Activated CD4-positive, CD25-positive, alpha-beta regulatory T cell treated with anti-CD3 and anti-CD28 coated beads, Interleukin-2, amount 50 U/mL, for 72 hours (primary cell): ENCODE measurements at places on chromosomes 11 and 22.

DNA sequence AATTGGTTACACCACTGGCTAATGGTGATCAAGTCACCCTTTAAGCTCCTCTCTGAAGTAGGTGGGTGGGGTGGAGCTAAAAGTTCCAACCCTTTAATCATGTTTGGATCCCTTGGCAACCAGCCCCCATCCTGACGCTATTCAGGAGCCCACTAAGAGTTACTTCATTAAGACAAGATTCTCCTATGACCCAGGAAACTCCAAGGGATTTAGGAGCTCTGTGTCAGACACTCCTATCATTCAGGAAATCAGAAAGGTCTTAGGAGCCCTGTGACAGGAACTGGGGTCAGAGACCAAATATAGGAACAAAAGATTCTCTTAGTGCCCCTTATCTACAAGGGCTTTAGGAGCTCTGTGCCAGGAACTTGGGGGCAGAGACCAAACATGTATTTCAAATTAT is 141.3 kb downstream of the ATG16L2 start:
- no peak for DNase-seq

DNA sequence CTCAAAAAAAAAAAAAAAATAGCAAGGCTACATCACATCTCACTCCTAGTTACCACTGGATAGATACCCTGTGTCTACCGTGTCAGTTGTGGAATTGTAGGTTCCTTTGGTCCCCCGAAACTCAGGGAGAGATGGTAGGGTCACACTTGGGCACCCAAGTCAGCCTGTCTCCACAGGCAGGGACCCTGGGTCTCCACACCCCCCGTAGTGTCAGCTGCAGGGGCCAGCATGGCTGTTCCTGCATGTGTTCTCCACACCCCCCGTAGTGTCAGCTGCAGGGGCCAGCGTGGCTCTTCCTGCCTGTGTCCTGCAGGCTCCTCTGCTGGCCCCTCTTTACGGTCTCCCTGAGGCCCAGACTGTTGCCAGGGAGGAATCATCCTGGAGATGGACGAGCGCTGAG is 282.1 kb downstream of the BRD1 start:
- DNase-seq = no peak

- no peak for DNase-seq
These were observed 106.3 kb downstream of the KCNQ1 start for GRCh38 chr11:2551131-2551530.

- DNase-seq = peak; percentile 80
These were observed 17.5 kb downstream of the MACROD1 start for GRCh38 chr11:64148226-64148916.

- no peak for DNase-seq
These were observed 70.7 kb upstream of the CCDC179 start for GRCh38 chr11:22930816-22931594.

DNA sequence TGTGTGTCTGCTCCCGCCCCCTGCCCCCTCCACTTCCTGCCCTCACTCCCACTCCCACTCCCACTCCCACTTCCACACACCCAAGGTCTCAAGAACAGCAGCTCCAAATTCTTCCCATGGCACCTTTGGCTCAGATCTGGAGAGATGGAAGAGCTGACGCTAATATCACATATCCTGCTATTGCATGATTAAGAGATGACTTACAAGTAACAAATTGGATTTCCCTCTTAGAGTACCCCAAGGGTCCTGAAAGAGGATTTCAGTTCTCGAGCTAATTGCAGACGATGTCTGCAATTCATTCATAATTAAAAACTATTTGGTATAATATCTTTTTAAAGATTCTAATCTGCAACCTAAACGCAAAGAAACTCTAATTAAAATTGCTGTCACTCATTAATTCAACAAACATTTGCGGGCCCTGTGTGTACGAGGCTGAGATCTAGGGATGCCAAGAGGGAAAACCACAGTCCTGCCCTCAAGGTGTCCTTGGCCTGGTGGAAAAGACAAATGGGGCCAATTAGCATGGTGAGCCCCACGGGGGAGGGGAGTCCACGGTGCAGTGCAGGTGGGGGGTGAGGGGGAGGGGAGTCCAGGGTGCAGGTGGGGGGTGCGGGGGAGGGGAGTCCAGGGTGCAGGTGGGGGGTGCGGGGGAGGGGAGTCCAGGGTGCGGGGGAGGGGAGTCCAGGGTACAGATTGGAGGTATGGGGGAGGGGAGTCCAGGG is 50.3 kb downstream of the CELSR1 start:
- no peak for DNase-seq

DNA sequence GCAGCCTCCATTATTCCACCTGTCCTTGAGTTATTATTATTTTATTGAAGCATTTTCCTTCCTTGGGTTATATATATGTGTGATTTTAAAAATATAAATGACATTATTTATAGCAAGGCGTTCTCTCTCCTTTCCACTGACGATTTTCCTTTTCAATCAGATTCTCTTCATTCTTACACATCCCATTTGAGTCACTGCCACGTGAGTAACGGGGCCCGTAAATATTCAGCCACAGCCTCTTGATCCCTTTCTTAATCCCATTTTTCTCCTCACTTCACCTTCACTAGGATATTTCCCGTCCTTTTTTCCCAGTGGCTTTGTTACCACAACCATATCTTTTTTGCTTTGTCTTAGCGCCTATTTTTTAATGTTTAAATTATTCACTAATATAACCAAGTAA is 396.2 kb downstream of the NTM start:
- DNase-seq = no peak

DNA sequence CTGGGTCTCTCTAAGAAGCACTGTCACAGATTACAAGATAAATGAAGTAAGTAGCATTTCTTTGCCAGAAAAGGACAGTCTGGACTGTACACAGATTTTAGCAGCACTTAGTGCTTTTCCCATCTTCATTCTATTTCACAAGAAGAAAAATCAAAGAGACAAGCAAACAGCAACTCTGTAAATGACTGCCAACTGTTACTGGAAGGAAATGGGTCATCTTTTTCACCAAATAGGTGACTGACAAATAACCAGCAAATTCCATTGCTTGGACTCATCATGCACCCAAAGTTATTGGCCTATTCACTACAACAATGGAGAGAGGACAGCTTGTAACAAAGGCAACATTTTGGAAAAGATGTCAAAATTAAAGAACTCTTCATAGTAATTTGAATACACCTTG is 28.9 kb upstream of the CARD18 start:
- no peak for DNase-seq

DNA sequence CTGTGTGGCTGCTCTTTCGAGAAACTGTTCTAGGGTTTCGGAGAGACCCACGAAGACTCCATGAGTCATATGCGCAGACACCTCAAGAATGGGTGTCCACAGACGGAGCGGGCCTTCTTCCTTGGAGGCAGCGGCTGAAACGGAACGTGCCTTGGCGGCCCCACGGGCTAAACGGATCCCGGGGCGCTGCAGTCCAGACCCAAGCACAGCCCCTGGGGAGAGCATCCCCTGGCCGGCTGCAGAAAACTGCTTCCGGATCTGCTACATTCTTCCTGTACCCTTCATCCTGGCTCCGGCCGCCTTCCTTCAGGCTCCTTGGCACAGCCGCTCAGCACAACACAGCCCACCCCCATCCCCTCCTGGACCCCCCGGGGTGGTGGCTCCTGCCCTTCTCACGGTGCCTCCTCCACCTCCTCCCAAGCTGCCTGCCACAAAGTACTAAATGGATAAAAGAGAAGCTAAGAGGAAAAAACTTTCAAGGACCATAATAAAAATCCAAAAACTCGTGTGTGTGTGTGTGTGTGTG is 25.4 kb downstream of the CPT1A start:
- DNase-seq = no peak

GRCh38 chr11:129959687-129960086 is 42.9 kb downstream of the PRDM10 start:
- DNase-seq = no peak

GRCh38 chr11:76361374-76361773 is 19.6 kb downstream of the THAP12 start:
- no peak for DNase-seq

DNA sequence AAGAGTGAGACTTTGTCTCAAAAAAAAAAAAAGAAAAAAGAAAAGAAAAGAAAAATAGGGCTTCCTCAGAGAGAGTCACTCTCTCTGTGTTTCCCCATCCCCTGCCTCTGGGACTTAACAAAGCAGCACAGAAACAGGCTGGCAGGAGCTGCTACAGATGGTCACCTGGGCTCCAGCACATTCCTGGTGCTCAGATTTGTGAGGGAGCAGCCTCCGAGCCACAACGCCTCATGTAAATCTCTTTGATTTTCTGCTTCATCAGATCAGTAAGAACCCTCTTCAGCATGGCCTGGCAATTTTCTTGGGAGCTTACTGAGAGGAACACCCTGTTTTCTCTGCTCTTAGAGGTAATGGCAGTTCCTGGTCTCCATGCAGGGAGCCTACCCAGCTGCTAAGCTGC is 15.2 kb upstream of the LDHA start:
- no peak for DNase-seq

DNA sequence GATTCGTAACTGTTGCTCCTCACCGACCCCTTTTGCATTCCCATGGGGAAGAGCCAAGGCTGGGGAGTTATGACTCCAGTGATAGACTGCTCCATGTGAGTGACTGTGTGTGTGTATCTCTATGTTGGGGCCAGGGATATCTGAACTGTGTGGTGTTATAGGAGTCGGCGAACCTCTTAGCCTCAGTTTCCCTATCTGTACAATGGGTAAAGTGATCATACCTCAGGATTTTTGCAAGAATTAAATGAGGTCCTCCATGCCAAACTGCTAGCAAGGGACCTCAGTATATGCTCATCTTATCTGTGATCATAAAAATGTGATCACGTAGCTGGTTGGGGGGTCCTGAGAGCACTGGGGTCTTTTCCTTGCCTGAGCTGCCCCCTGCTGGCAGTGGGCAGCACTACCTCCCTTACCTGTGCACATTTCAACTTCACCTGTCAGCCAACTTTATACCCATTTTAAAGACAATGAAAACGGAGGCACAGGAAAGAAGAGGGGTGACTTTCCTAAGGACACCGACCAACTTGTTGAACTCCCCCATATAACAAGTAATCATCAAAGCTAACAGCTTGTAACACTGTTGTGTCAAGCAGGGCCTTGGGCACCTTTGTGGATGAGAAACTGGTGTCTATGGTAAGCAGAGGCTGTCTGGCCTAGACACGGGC is 1.4 kb upstream of the DPP3 start:
- peak; percentile 46 for DNase-seq

GRCh38 chr11:72779495-72780128 is 14.2 kb downstream of the STARD10 start:
- no peak for DNase-seq

GRCh38 chr11:114265122-114265878 is 30.9 kb upstream of the NNMT start:
- DNase-seq = no peak

DNA sequence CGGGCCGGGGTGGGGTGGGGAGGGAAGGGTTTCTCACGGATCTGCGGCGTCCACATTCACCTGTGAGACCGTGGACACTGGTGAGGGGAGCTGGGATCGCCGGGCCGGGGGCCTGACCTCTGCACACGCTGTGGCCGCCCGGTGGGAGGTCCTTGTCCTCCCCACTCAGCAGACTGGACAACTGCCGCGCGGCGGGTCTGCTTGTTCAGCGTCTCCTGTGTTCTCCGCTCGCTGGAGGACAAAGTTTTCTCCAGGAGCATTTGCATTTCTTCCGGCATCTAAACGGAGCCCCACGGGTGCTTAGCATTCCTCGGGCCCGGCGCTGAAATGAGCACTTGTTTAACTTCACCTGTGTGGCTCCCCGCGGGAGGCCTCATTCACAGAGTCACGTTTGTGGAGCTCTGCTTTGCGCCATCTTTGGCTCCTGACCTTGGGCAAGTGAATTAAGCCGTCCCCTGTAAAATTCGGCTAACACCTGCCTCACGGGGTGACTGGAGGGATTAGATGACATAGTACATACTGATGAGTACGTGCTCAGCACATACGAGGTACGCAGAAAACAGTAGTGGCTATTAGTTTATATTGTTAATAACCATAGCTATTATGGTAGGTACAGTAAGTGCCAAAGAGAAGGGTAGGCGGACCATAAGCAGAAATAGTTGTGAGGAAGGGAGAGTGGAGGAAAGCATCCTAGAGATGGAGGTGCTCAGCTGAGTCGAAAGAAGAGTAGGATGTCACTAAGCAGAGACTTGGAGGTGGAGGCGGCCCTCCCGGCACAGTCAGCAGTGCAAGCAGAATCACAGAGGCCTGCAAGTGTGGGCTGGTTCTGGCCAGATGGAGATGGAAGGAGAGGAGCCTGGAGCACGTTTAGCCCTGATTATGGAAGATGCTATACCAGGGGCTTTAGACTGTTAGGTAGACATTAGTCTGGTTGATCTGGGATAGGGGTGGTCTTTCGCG is 885 bp downstream of the TRMU start:
- DNase-seq = no peak

- no peak for DNase-seq
These were observed 910 bp downstream of the CLTCL1 start for GRCh38 chr22:19290400-19291217.

DNA sequence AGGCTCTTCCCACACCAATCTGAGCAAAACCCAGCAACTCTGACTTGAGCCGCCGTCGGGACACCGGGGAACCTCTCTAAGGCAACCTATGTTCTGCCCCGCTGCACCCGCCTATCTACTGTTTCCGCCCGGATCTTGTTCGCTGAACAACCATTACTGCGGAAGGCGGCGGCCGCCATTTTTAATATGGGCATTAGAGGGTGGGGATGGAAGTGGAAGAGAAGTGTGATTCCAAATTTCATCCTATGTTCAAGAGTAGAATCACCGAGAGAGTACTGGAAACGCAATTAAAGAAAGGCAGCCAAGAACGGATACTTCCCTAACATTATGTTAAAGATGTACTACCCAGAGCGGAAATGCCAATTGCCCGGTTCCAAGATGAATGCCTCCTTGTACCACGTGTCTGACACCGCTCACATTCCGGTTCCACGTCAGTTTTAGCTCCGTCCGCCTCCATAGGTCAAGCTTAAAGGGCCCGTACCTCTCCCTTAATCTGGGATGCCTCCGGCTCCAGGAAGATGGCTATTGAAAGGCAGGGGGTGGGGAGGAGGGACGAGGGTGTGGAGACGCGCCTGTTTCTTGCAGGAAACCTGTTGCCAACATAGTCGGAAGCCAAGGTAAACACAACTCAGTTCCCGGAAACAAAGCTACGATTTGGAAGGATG is at the start of gene DPAGT1:
Gene DPAGT1, minus strand, starts transcription at position 95 of the 665 bp plus-strand sequence. CDS start 198 bp downstream, outside the sequence.
- DNase-seq = peak; percentile 80

DNA sequence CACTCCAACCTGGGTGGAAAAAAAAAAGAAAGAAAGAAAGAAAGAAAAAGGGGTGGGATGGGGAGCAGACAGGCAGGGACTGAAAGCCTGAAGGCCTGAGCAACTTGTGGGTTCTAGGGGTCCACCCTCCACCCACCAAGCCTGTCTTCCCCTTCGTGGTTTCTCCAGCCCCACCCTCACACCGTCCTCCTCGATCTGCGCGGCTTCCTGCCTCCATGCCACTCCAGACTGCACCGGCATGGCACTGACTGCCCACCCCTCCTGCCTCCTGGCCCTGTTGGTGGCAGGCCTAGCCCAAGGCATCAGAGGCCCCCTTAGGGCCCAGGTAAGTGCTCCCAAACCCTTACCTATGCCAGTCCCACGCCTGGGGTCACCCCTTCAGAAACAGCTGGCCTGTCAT is at the start of gene CTSW:
Gene CTSW, plus strand, starts transcription at position 221 of the 400 bp plus-strand sequence. Its CDS starts 18 bp downstream, at position 239.
- DNase-seq = no peak

DNA sequence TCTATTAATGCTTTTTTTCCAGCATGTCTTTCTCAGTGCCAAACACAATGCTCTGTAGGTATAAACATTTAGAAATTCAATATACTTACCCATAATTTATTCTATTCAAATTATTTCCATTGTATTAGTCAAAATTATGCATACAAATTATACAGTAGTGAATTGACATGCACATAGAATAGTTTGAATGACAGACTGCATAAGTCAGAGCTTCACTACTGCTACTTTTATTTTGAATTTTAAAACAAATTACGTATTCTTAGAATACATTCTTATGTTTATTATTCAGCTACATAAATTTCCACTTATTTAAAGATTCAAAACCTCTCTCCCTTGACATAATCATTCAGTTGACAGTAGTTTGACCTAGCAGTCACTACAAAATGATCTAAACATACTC is 808.0 kb upstream of the CCDC179 start:
- DNase-seq = no peak
